NCI-H2171 treated with DMSO at 0.1 percent for 48 hours (cell line): ENCODE measurements at places on chromosomes 16 and 17.
A peak's percentile ranks its signal among the peaks of the same experiment; 100 is the strongest.

DNA sequence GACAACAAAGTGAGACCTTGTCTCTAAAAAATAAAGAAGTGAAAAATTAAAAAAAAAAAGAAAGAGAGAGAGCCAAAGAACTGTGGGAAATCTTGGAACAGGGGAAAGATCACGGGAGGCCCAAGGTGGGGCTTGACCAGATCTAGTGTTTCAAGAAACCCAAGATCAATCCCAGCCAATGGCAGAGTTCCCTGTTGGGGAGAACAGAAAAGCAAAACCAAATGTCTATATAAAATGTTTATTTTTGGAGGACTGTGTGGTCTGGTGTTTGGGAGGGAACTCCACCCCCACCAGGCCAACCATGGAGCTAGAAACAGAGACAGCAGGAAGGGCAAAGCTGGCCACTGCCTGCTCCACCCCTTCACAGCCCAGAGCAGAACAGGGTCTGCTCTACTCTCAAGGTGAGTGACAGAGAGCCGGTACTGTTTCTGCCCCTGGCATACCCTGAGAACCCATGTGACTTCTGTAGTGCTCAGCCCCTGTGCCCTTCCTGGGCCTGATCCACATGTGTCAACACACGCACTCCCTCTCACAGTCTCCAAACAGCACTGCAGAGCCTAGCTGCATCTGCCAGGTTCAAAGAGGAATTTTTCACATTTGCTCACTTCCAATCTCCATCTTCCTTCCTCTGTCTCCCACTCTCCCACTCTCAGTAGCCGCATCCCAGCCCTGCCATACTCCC lies 3.7 kb downstream of the TMEM101 start:
- DNase-seq = no peak

GRCh38 chr16:50121278-50121677 lies 31.8 kb upstream of the TENT4B start:
- no peak for DNase-seq

DNA sequence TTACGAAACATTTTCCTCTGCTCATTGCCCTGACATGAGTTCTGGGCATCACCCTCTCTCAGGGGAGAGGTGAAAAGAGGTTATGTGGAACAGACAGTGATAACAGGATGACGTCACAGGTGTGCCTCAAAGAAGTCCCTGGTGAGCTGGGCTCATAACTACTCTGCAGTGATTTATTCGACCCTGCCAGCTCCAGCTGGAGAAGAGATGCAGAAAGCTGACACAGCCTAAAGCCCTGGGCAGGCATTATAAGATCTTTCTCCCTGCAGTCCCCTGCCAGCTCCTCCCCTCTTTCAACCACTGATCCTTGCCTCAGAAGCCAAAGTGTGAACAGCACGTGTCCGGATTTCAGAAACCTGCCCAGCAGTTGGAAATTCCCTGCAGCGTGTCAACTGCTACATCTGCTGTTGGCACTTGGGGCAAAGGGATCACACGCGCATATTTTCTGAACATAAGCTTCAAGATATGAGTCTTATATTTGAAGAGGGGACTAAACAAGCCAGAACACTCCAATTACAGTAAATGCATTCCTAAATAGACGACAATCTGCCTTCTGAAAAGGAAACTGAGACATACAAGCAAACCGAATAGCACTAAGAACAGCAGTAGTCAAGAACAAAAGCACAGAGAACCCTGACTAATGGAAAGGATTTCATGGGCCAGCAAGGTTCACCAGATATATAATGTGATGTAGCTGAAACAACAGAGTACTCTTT lies 80.5 kb downstream of the SMG6 start:
- DNase-seq = peak; percentile 60

DNA sequence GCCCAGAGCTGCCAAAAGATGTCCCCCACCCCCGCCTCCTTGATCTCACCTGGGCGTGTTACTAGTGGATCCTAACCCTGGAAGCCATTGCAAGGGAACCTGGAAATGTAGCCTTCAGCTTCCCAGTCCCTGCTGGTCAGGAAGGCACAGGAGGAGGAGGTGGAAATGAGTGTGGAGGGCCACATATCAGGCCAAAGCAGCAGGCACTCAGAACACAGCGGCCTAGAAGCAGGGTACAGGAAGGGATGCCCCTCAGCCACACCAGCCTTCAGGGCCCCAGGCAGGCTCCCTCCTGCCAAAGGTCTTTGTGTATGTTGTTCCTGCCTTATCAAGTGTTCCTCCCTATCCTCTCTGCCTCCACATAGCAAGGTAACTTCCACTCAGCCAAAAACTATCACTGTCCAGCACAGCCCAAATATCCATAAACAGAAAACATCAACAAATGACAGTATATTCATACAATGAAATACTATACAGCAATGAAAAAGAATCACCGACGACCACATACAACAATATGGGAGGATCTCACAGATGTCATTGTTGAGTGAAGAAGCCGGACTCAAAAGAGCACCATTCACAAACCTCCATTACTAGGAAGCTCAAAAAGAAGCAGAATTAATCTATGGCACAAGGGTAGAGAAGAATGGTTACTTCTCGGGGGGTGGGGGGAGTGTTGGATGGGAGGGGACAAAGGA lies 28.2 kb upstream of the TNFRSF13B start:
- DNase-seq = no peak

DNA sequence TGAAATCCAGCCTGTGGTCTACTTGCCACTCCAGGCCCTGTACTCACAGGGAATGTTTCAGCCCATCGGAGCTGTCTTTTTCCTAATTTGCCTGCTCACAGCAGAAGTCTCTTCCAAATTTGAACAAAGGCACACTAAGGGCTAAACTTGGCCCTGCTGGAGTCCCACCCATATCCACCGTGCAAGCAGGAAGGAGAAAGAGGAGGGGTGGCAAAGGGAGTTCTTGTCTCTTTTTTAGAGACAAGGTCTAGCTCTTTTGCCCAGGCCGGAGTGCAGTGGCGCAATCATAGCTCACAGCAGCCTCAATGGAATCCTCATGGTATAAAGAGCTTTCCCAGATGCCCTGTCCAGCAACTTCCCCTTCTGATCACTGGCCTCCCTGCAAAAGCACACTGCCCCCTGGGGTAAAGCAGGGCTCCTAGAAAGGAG lies 2.7 kb upstream of the PRM1 start:
- no peak for DNase-seq

- no peak for DNase-seq
Measured at GRCh38 chr16:14462811-14463210, 167.2 kb downstream of the PARN start.

DNA sequence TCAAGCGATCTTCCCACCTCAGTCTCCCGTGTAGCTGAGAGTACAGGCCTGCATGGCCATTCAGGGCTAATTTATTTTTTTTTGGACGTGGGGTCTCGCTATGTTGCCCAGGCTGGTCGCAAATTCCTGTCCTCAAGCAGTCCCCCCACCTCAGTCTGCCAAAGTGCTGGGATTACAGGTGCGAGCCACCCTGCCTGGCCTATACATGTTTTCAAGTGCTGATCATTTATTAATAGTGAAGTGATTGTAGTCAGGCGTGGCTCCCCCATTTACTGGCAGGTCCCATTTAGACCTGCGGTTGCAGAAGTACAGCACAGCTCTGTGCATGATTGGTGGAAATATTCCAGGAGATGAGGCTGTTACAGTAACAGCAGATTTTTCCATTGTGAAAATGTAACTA lies 8.4 kb downstream of the FOXK2 start:
- DNase-seq = no peak

DNA sequence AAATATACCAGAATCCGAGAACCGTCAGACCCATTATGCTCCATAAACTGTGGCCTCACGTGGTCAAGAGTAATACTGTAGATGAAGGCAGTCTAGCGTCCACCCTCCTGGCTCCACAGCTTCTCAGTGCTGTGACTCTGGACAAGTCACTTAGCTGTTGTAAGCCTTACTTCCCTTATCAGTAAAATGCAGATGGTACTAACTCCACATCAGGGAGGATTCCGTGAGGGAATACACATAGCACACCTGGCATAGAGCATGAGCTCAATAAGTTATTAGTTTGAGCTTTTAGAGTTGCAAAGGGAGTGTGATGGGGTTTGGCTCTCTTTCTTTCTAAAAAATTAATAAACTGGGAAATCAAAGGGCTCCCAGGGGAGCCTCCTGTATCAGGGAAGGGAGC lies 49.9 kb downstream of the CDYL2 start:
- no peak for DNase-seq

GRCh38 chr17:78291944-78292910 lies 60.8 kb downstream of the TMEM235 start:
- DNase-seq = peak; percentile 27

DNA sequence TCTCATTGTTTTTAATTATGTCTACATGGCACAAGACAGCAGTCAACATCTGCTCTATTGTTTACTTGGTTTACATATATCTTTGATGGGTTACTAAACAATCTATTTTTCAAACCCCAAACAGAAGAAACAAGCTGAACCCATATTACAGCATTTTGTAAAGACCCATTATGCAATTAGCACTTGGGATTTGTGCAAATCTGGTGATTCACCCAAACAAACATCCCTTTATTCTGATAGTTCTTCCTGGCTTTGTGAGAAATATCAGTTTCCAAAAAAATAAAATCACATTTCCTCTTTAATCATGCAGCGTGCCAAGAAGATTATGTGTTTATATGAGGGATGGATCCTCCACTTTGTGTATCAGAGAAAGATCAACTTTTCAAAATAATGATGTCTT lies 16.8 kb upstream of the RBFOX1 start:
- DNase-seq = no peak

- peak; percentile 55 for DNase-seq
Measured at GRCh38 chr16:74573622-74574021, 33.3 kb downstream of the GLG1 start.

DNA sequence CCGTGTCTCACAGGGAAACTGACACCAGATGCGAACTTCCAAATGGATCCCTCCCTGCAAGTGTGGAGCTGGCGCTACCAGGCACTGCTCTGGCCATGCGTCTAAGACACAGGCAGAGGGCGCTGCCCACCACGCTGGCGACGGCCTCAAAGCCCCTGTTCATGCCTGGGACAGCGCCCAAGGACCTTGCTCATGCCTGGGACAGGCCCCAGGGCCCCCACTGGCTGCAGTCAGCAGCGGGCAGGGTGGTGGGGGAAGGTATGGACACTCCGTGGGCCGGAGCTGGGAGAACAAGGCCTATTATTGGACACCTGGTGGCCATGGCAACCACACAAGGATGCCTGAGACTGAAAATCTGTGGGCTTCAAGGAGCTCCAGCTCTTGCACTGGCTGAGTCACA lies 8.8 kb downstream of the ZG16B start:
- no peak for DNase-seq

DNA sequence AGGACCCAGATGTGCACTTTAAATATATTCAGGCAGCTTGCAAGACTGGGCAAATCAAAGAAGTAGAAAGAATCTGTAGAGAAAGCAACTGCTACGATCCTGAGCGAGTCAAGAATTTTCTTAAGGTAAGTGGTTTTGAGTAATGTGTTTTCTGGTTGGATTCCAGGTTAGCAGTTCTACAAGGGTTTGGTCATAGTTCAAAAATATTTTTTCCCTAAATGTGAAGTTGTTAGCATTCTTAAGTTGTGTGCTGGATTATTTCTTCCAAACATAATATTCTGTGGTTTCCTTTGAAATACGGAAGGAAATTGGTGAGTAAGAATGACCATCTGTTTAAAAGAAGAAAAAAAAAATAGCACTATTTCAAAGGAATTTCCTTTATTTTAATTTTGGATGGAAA lies 38.4 kb downstream of the PTRH2 start:
- DNase-seq = no peak

DNA sequence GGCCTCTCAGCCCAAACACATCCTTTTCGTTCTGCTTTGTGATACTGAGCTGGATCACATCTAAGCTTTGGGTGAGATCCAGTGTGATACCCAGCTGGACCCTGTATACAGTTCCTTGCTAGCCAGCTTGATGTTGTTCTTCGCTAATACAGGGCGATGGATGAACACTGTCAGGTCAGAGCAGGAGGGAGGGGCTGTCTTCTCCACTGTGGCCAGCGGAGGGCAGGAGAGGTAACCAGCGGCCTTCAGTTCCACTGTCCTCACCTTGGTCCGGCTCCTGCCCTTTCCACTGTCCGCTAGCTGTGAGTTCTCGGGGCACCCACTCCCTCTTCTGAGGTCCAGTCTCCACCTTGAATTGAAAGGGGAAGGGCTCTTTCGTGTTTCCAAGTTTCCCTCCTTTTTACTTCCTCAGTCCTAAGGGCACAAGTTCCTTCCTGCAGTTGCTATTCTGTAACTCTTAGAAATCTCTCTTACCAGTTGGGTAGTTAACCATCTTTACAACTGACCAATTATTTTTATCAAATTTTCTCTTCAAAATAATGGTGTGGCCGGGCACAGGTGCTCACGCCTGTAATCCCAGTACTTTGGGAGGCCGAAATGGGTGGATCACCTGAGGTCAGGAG lies 3.0 kb upstream of the ZNF213 start:
- peak; percentile 27 for DNase-seq

DNA sequence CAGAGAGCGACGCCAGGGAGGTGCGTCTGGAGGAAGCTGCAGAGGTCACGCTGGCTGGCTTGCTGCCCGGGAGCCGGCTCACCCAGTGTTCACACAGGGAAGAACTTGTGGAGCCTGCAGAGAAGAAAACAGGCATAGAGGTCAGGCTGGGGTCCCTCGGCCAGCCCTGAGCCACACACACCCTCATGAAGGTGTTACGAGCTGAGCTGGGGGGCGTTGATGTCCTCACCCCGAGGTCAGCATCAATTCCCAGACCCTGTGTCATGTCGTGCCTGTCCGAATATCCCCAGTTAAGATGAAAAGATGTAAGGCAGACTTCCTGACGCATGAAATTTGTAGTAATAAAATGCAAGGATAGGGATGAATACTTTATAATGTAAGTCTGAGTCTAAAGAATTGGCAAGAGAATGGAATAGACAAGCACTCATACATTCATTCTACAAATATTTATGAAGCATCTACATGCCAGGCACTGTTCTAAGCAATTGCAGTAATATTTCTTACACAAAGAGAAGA lies 77.1 kb downstream of the USP31 start:
- DNase-seq = no peak

GRCh38 chr16:50037662-50038220 lies 12.7 kb downstream of the CNEP1R1 start:
- no peak for DNase-seq

DNA sequence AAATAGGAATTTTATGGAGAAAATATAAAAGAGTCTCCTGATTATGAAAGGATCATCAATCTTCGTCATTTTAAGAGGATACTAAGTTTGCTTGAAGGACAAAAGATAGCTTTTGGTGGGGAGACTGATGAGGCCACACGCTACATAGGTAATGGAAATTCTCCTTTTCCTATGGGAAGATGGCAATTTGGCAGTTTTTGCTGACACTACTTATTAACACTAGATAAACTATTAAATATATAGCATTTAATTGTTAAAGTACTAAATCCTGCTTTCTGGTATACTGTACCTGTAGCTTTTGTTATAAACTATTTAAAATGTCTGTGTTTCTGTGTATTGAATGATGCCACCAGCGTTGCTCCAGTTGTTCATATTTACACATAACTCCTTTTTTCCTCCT lies 12.6 kb downstream of the ALDH3A2 start:
- DNase-seq = no peak

GRCh38 chr16:84502581-84502980 lies 1.9 kb downstream of the MEAK7 start:
- no peak for DNase-seq

GRCh38 chr17:31387438-31387837 lies 4.0 kb upstream of the RAB11FIP4 start:
- no peak for DNase-seq

- no peak for DNase-seq
Measured at GRCh38 chr16:24826096-24826690, 19.6 kb upstream of the SLC5A11 start.
